CD14-positive monocyte (primary cell): ENCODE measurements at places on chromosomes 6 and 20. TPM values are rescaled to one million over a fixed set of nuclear protein-coding genes. Genes with fewer than 3 reads are reported as not detected.

TDRD6 gene
- polyA plus RNA-seq, result 0.29 TPM

POM121L2 gene
- polyA plus RNA-seq, result not detected

HEY2 gene
- polyA plus RNA-seq, result not detected

SCGN gene
- not detected in 2 replicates for polyA plus RNA-seq

SIRPA gene
- polyA plus RNA-seq, result 119 and 126 TPM in 2 replicates

CALHM4 gene
- not detected in 2 replicates for polyA plus RNA-seq

PROCR gene
- polyA plus RNA-seq, result 0.43 TPM

SAMD3 gene
- 0.33 TPM for polyA plus RNA-seq

RIPOR3 gene
- polyA plus RNA-seq, result not detected

SPATA25 gene
- not detected for polyA plus RNA-seq

MAS1 gene
- polyA plus RNA-seq, result not detected

PNLDC1 gene
- polyA plus RNA-seq, result 0.43 and 0.56 TPM in 2 replicates

CPNE5 gene
- polyA plus RNA-seq, result 0.47 TPM

FRS3 gene
- polyA plus RNA-seq, result 2.6 TPM

KCNK16 gene
- not detected in 2 replicates for polyA plus RNA-seq

PLN gene
- polyA plus RNA-seq, result 0.28 TPM

PAK1IP1 gene
- 13.3 TPM for polyA plus RNA-seq

CCN6 gene
- not detected for polyA plus RNA-seq

BNIP5 gene
- not detected in 2 replicates for polyA plus RNA-seq

PTK7 gene
- polyA plus RNA-seq, result 0.15 and 0.19 TPM in 2 replicates
